ENCODE measurements at places on chromosomes 2 and 18.

DNA sequence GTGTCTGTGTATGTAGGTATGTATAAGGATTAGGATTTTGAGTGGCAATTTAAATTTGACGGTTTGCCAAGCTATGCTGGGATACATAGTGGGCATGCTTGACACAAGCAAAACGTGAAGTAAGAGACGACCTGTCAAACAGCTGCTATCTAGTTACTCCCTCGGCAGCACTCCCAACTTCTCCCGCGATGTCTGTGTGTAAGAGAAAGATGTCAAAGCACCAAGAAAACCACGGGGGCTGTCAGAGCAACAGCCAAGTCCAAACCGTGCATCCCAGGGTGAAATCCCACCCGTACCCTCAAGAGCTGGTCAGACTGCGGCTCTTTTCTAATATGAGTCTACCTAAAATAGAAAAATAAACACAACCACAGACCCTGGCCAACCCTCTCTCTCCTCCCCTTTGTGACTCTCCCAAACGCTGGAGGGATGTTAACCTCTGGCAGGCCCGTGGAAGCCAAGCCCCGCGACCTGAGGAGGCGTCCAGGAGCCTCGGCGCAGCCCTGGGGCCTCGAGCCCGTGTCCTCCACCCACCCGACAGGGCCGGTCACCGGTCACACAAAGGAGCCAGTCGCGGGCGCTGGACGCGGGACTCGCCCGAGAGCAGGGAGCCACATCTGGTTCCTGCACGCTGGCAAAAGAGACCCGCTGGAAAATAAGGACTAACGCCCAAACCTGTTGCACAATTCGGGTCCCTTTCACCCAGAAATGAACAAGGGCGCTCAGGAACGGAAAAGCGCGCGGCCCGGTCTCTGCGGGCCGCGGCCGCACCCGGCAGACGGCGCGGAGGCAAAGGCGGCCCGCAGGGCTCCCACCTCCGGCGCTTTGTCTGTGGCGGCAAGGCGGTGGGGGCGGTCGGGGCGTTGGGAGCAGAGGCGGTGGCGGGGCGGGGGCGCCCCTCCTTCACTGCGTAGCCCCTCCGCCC, 925 bp downstream of the SESTD1 start:
- no peak for DNase-seq

GRCh38 chr18:23710068-23710527, 20.8 kb downstream of the LAMA3 start:
- no peak for DNase-seq

DNA sequence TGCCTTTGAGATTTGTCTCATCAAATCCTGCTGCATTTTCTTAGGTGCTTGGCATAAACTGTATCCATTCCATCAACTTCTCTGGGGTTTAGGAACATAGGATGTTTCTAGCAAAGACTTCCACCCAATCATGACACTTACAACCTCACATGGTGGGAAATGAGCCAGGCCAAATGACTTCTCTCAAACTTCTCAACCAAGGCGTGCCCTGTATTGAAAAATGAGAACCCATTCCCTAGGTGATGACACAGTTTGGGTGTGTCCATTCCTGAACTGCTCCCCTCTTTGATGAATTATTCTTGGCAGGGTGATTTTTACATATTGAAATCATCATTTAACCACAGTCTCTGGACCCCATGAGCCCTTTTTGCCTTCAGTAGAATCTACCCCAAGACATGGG, 161.1 kb downstream of the EN1 start:
- no peak for DNase-seq

- no peak for DNase-seq
These were observed 74.2 kb downstream of the HNRNPLL start for GRCh38 chr2:38528534-38528933.

GRCh38 chr2:219570924-219571310, 422 bp downstream of the OBSL1 start:
- no peak for DNase-seq

DNA sequence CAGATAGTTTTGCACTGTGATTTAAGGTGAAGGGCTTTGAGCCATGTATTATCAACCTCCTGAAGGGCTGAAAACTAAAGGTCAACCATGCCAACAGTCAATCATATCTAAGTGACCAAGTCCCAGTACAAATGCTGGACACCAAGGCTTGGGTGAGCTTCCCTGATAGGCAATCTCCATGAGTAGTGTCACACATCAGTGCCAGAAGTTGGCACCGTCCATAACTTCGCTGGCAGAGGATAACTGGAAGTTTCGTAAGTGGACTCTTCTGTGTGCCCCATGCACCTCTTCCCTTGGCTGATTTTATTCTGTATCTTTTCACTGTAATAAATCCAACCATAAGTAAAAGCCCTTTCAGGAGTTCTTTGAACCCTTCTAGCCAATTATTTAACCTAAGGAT, 13.2 kb downstream of the REV1 start:
- no peak for DNase-seq

DNA sequence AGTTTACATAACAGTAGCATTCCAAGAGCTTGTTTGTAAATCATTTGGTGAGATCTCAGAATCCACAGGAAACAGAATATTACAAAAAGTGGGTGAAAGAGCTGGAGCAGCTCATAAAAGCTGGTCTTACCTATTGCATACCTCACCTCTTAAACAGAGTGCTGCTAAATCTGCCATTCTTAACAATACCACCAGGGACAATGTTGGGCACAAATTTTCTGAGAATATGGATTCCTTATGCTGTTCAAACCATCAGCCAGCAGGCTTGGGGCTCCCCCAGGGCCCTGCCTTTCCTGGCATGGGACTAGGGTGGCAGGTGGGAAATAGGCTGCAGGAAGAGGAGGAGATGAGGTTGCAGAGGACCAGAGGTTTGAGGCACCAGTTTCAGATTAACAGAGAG, 55.6 kb downstream of the TGFA start:
- DNase-seq: no peak

DNA sequence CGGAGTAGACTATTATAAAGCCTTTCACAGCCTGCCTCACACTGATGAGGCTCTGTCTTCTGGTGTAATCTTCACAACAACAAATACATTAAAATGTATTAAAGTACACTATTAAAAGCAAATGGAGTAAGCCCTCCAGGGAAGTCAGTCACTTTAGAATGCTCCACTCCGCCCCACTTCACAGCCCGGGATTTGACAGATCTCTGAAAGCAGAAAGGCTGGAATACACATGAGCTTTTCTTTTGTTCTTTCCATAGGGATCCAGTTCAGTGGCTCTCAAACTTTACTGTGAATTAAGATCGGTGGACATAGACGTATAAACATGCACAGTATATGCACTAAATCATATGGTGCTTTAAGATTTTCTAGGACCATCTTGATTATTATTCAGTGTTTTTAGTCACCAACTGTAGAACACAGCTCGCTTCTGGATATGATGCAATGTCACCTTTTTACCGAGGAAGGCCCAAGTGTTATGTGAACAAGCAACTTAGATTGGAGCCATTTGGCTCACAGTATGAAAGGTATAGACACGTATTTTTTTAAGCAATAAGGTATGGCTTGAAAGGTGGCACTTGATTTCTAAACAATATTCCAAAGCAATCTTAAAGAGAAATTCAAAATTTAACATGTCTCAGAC, 151.1 kb downstream of the PRKCE start:
- DNase-seq: no peak

- no peak for DNase-seq
These were observed 30.1 kb upstream of the ATL2 start for GRCh38 chr2:38407111-38407682.

DNA sequence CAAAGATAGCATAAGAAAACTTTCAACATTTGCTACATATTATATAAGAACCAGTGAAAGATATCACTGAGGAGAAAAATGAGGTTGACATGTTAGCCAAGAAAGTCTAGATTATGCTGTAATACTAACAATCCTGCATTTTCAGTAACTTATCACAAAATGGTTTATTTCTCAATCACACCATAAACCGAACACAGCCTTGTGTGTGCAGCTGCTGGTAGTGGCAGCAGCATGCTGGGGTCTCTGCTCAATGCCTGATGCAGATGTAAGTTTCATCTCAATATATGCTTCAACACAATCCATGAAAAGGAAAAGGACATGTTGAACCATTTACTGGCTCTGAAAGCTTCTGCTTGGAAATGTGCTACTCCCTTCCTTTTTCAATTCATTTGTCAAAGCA, 376.3 kb downstream of the GPD2 start:
- no peak for DNase-seq

DNA sequence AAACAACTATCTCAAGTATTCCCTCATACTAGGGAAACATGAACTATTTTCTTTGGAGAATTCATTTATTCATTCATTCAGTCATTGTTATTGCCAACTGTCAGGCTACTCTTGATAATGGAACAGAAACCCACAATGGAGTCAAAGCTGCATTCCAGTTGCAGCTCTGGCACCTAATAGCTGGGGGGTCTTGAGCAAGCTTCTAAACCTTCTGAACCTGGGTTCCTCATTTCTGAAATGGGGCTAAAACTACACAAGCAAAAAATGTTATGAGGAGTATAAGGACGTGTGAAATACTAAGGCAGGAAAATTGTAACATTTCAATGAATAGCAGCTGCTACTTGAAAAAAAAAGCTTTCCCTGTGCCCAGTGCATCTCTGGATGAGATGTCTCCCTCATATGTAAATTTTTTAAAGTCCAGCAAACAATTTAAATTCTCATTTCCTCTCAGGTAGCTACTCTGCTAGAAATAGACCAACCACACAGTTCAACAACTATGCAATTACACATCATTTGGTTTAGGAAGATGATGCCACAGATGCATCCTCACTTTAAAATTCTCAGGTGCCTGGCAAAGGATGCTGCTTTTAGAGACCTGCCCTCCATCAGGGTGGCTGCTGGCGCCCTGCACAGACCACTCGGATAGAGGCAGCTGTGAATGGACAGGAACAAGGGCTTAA, 38.5 kb downstream of the SPRED2 start:
- DNase-seq: no peak

- DNase-seq: no peak
These were observed 94.0 kb downstream of the FMNL2 start for GRCh38 chr2:152428800-152429582.

GRCh38 chr2:191610756-191611155, 67.2 kb upstream of the NABP1 start:
- DNase-seq: no peak

DNA sequence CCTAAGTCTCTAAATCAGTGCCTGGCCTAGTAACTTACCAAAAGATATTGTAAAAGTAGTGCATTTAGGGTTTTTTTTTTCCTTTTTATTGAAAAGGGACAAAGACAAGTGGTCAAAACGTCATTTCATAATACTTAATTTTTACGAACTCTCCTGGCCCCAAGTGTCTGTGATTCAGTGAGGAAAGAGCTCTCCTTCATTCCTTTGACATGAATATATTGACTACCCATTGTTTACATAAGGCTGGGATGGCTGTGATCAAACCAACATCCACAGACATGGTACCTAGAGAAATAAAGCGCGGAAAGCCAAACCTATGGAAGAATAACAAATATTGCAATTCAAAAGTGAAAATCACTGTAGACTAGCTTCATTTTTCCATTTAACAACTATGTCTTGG, 198.4 kb downstream of the BABAM2 start:
- DNase-seq: no peak
